OCI-LY7 (cell line): ENCODE measurements at places on chromosomes 1 and 21. TPM values are rescaled to one million over a fixed set of nuclear protein-coding genes. Genes with fewer than 3 reads are reported as not detected.

The CA6 gene
- total RNA-seq = not detected in 2 replicates

The ATXN7L2 gene
- total RNA-seq = 8.2 and 9.6 TPM in 2 replicates

The ID3 gene
- total RNA-seq = 621 and 629 TPM in 2 replicates

The HMGCL gene
- total RNA-seq = 27.4 and 30.7 TPM in 2 replicates
